ENCODE measurements at places on chromosomes 1 and 21.

GRCh38 chr1:105373681-105374080 lies 1624.0 kb downstream of the AMY1C start:
- no peak for DNase-seq

- no peak for DNase-seq
These were observed 663 bp downstream of the ATP13A2 start for GRCh38 chr1:17011092-17011438.

DNA sequence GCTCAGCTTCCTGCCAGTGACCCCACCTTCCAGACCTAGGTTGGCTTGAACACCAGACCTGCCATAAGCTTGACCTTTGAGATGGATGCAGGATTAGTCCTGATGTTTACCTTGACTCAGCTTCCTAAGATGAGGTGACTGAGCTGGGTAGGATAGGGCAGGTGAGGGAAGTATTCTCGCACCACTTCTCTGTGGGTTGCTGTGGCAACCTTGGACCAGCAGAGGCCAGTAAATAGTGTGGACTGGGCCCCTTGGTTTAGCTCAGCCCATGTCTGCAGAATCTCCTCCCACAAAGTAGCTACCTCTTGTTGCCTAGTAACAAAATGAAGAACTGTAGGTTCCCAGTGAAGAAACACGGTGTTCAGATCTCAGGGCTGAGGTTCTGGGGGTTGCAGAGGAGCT lies 8.4 kb downstream of the RPS6KA1 start:
- no peak for DNase-seq

- no peak for DNase-seq
These were observed 37.2 kb upstream of the GBP5 start for GRCh38 chr1:89309828-89310227.

DNA sequence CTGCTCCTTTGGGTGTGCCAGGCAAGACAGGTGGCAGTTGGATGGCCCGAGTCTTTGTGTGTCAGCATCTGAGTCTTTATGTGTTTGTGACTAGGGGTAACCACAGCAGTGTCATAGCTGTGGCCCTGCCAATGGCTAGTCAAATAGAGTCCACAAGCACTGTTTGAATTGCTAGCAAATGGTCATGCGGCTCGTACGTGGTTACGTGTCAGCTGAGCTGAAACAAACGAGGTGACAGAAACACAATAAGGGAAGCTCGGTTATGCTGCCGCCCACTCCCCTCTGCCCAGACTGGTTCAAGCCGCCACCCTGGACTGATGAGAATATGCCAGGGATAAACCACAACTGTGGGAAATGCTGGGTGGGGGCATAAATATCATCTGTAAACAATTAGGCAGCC lies 174.3 kb upstream of the LMO4 start:
- DNase-seq = no peak

- peak; percentile 87 for DNase-seq
These were observed 34.1 kb downstream of the OR2G3 start for GRCh38 chr1:247639381-247639981.

GRCh38 chr1:16727190-16728111 lies 12.9 kb upstream of the RNU1-4 start:
- DNase-seq = no peak

Measured in T1000 (cell line).